Right ventricle myocardium superior (tissue), 1 donor: ENCODE measurements at places on chromosomes 13 and 19.

DNA sequence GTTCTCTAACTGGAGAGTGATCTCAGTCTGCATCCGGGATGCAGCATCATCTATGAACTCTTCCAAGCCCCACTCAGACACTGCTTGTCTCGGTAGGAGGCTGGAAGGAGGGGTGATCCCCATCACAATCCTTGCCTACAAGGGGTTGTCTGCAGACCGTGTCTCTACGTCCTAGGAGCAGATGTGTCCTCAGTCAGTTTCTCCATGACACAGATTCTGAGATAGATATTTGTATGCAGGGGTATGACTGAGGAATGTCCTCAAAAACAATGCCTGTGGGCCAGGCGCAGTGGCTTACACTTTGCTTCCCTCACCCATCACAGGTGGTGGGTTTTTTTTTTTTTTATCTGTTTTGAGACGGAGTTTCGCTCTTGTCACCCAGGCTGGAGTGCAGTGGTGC, 871 bp downstream of the NCR1 start:
- no peak for DNase-seq

DNA sequence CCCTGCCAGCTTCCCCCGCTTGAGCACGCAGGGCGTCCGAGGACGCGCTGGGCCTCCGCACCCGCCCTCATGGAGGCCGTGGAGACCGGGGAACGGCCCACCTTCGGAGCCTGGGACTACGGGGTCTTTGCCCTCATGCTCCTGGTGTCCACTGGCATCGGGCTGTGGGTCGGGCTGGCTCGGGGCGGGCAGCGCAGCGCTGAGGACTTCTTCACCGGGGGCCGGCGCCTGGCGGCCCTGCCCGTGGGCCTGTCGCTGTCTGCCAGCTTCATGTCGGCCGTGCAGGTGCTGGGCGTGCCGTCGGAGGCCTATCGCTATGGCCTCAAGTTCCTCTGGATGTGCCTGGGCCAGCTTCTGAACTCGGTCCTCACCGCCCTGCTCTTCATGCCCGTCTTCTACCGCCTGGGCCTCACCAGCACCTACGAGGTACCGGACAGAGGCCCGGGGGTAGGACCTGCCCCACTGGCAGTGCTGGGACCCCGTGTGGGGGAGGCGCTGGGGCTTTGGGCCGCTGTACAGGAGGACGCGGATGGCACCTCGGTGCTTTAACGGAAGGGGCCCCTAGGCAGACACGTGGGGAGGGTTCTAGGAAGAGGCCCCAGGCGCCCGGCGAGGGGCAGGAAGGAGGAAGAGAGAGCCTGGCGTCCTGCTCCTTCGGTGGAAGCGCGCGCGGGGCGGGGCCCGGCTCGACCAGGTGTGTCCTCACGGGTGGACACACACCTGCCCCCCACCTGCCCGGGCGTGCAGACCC, 681 bp downstream of the SLC5A5 start:
- DNase-seq, result no peak

DNA sequence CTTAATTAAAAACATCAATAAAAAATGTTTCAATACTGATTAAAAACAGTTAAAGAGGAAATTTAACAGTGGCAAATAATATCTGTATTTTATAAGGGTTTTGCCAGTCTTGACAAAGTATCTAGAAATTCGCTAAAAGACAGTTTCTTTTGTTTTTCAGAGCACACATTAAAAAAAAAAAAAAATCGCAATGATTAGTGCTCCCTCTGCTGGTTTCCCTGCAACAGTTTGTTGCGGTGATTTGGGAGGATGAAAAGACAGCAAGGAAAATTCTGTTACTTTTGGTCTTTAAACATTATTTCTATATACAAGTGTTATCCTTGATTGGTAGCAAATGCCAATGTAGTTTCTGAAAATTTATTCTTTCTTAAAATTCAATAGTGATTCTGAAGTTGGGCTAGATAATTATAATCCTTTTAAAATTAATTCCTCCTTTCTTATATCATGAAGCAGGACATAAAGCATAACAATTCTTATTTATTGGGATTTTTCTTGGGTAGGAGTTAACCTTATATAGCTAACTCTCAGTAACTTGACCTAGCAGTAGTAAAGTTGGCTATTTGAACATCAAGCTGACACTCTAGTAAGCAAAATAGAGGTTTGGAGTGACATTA, 23.1 kb upstream of the SPRY2 start:
- DNase-seq, result no peak

DNA sequence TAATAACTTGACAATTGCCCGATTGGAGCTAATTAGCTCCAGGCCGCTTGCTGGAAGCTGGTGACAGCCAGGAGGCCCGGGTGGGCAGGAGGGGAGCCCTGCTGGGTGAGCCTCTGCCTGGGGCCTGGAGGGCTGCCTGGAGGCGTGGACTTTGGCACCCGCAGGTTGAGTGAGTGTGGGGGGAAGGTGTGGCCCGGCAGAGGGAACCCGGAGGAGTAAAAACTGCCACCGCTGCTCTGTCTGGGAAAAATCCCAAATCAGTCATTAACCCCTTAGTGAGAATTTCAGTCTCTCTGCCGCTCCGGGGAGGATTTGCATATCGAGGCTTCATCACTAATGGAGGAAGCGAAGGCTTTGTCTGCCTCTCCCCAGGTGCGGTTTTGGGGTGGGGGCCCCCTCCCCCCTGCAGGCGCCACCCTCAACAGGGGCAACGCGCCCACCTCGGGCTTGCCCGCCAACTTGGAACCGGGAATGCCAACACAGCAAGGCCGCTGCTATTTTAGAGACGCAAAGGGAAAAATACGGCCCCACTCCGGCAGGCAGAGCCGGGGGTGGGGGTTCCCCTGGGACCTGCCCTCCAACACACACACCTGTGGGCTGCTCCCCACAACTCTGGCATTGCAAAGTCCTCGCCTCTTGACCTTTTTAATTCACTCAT, 6.2 kb downstream of the EFNA2 start:
- DNase-seq, result no peak

GRCh38 chr13:24251525-24251924, 57.9 kb upstream of the C1QTNF9 start:
- no peak for DNase-seq

GRCh38 chr19:18208098-18208951, 4.5 kb upstream of the RAB3A start:
- DNase-seq, result no peak

- DNase-seq, result peak; percentile 36
Observed at GRCh38 chr19:50790396-50790795, at the start of gene ACP4. TSS of gene ACP4 (plus strand) at chr19:50790415. CDS start at chr19:50790415, 0 bp downstream.

DNA sequence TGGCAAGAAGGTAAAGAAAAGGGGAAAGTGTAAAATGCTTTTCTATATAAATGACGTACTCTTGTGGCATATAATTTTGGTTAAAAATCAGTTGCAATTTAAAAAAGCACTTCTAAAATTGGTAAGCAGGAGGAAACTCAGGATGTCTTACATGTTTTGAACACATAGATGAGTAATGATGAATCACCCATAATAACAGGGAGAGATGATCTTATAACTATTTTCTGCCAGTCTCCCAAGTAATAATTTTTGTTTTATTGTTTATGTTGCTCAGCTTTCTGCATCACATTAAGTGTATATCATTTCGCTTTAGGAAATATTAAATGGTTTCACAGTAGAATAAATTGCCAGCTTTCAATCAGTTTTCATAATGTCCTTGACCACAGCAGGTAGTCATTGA, 1430.7 kb upstream of the PCDH20 start:
- DNase-seq, result no peak

DNA sequence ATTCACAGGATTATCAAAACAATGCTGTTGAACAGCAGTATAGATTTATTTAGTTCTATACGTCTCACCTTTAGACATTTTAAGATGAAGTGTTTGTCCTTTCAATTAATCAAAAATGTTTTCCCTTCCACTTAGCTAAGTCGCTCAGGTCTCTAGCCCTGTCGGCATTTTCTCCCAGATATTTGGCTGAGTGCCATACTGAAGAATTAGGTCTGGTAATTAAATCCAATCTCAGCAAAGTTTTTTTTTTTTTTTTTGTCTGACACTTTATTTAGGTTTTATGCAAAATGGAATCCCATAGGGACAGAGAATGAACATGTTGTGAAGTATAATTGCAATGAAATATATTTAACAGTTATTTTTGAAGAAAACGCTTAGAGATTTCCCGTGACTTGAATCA, 44.1 kb downstream of the RFC3 start:
- DNase-seq, result no peak

DNA sequence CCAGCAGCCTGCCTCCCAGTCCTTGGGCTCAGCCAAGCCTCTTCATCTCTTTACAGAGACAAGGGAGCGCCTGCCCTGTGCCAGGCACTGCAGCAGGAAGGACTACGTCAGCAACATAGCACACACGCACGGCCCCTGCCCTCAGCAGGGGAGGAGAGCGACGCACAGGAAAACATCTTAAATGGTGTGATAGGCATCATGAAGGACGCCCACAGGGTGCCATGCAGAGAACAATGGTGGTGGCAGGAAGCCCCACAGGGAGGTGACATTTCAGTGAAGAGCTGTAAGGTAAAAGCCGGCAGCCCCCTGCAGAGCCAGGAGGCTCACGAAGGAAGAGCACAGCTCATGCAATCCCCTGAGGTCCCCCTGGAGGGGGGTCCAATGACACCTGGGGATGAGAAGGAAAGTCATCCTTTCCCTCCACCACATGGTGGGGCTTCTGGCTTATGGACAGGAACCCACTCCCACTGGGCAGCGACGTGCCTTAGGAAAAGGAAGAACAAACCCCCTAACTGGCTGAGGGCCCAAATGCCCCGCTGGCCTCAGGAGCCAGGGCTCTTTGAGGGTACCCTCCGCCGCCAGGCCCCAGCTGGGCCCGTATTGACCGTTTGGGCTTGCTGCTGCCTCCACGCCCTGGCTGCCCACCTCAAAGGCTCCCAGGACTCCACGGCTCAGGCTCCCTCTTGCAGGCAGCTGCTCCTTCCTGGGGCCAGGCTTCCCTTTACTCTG, 37.3 kb upstream of the C13orf42 start:
- no peak for DNase-seq

GRCh38 chr13:29196409-29197074, 376.4 kb downstream of the MTUS2 start:
- DNase-seq, result no peak

DNA sequence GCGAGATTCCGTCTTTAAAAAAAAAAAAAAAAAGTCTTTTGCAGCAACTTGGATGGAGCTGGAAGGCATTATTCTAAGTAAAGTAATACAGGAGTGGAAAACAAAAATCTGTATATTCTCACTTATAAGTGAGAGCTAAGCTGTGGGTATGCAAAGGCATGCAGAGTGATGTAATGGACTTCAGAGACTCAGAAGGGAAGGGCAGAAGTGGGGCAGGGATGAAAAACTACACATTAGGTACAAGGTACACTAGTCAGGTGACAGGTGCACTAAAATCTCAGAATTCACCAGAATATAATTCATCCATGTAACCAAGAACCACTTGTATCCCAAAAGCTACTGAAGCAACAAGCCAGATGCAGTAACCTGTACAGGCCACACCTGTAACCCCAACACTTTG, 2.0 kb downstream of the GP6 start:
- no peak for DNase-seq

GRCh38 chr19:28443361-28443760, 769.6 kb downstream of the UQCRFS1 start:
- DNase-seq, result no peak

- no peak for DNase-seq
Observed at GRCh38 chr19:7554565-7554964, 19.0 kb downstream of the PNPLA6 start.

DNA sequence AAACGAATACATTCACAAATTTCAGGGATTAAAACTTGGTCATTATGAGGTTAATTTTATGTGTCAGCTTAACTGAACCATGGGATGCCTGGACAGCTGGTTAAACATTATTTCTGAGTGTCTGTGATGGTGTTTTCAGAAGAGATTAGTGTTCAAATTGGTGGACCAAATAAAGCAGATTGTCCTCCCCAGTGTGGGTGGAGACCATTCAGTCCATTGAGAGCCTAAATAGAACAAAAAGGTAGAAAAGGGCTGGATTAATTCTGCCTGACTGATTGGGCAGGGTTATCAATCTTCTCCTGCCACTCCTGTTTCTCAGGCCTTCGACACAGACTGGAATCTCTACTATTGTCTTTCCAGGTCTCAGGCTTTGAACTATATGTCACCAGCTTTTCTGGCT, 203.8 kb upstream of the SLITRK6 start:
- no peak for DNase-seq

DNA sequence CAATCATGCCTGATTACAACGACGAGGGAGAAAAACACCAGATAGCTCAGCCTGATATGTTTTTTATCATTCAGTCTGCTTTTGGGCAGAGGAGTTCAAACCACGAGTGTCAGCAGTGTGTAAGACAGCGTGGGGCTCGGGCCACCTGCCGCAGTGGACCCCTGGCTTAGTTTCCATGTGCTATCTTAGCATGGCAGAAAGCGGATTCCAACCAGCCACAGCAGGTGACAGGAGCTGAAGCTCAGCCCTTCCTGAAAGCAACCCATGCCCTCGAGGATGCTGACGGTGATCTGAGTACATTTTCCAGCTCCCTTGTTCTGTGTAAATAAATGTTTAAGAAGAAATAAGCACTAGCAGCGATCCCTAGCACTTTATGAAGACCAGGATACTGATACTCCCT, 32.2 kb upstream of the MBNL2 start:
- no peak for DNase-seq

GRCh38 chr19:49749055-49749716, 13.9 kb downstream of the TSKS start:
- DNase-seq, result no peak

DNA sequence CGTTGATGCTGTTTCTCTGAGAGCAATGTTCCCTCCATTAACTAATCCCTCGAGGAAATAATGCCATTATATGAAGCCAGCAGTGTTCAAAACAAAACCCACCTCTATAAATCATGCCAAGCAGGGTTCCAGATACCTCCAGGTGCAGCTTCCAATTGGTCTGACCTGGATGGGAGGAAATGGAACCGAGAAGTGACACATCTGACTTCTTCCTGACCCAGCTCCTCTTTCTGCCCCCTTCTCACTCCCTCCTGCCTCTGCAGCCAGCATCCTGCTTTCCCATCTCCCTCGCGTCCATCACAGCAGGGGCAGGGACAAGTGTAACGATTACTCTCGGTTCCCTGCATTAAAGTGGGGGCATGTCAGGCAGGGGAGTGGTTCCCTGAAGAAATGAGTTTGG, 37.5 kb downstream of the HSPH1 start:
- DNase-seq, result no peak

- no peak for DNase-seq
Observed at GRCh38 chr13:93364166-93364565, 137.6 kb downstream of the GPC6 start.

GRCh38 chr13:32850316-32851052, 165.7 kb upstream of the KL start:
- DNase-seq, result no peak

- no peak for DNase-seq
Observed at GRCh38 chr13:79851318-79851717, 370.4 kb downstream of the NDFIP2 start.

DNA sequence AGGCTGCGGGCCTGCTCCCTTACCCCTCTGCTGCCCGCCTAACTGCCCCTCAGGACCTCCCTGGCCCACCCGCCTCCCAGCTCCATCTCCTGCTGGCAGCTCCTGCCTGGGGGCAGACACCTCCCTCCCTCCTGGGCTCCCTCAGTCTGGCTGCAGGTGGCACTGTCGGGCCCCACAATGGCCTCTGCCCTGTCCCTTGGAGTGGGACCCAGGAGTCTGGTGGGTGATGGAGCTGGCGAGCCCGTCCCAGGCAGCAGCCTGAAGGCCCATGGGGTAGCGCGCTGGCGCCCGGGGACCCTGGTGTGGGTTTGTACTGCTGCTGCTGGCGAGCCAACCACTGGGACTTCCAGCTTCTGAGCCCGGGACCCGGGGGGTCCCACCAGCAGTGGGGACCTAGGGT, 83.6 kb downstream of the KDM4B start:
- DNase-seq, result no peak

GRCh38 chr13:93964146-93964512, 515.4 kb downstream of the DCT start:
- DNase-seq, result no peak
